Osteocyte (in vitro differentiated cells): ENCODE measurements at places on chromosomes 13 and 19.

DNA sequence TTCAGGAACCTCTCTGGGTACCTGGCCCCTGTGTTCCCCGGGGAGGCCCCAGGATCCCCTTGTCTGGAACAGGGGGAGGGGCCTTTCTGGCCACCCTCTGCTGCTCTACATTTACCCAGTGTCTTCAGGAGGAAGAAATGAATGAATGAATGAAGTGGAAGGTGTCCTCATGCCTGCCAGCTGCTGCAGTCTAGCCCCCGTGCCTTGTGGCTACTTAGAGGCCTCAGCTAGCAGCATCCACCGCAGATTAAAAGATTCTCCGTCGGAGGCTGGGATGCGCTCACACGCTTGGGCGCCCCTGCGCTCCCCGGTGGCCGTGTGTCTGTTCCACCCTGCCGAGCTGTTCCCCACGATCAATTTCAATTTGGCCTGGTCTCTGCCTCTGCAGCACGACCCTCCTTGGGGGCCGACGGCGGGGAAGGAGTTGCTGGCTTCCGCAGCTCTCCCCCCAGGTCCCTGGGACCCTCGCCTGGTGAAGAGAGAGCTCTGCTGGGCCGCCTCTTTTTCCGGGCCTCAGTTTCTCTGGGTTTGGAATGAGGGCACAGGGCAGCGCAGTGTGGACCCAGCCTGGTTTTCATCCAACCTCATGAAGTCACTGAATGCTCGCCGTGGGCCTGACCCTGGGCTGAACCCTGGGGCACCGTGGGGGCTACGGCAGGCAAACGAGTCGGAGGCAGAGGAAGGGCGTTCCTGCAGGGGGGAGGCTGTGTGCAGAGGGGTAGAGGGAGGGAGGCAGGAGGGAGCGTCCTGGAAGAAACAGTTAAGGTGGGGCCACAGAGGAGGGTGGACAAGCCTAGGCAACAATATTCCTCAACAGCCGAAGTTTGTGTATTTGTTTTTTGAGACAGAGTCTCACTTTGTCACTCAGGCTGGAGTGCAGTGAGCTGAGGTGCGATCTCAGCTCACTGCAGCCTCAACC lies 28.3 kb downstream of the EFNA2 start:
- H3K4me3 ChIP-seq: no peak overlapping the region
- peaks cover 7% of the 10 kb centered on the region for H3K4me1 ChIP-seq
- no peak overlapping the region for H3K27ac ChIP-seq
- peaks cover 10% of the 10 kb centered on the region for H3K27me3 ChIP-seq
- no peaks in the 10 kb centered on the region for H3K36me3 ChIP-seq

DNA sequence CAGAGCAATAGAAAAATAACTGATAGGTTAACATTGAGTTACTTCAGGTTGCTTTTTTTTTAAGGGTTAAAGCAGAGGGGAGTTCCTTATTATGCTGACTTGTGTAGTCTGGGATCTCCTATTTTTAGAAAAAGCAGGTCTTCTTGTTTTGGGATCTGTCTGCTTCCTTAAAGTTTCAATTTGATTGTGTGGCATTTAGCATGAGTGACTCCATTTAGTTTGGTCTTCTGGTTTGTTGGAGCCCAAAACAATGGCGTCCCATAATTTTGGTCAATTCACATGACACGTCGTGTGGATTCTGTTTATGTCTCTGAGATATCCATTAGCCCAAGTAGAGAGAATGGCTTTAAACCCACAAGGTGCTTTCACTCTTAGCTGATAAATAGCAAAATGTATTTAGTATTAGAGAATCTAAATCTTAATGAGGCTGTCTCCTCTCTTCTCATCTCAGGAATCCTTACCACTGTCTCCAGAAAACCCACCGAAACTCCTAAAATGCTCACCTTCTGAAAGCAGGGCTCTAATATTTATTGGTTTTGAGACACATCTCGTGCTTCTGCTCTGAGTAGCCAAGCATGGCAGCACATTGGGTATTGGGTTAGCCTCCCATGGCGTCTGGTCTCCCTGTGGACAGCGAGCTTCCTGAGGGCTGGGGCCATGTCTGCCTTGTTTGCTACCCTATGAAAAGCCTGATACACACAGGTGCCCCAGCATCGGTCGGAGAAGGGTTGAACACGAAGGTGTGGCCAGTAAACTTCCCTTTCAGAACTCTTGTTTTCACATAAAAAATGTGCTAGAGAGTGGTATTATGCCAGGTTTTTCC lies 67.2 kb upstream of the GPR183 start:
- peaks cover 43% of the 10 kb centered on the region for H3K36me3 ChIP-seq
- H3K4me1 ChIP-seq: no peaks in the 10 kb centered on the region
- H3K4me3 ChIP-seq: no peak overlapping the region

- H3K27me3 ChIP-seq: no peaks in the 10 kb centered on the region
- no peaks in the 10 kb centered on the region for H3K36me3 ChIP-seq
- no peak for DNase-seq
- no peak overlapping the region for H3K4me3 ChIP-seq
These were observed 56.1 kb upstream of the ZNF835 start for GRCh38 chr19:56727677-56728076.

GRCh38 chr19:10361569-10362011 lies 18.8 kb downstream of the TYK2 start:
- no peak for DNase-seq
- H3K27me3 ChIP-seq: no peaks in the 10 kb centered on the region
- no peak overlapping the region for H3K4me3 ChIP-seq
- no peak overlapping the region for H3K27ac ChIP-seq
- H3K36me3 ChIP-seq: peaks cover 17% of the 10 kb centered on the region
- no peaks in the 10 kb centered on the region for H3K4me1 ChIP-seq

GRCh38 chr19:58585442-58586132 lies 12.5 kb upstream of the MZF1 start:
- peaks cover 5% of the 10 kb centered on the region for H3K4me1 ChIP-seq
- DNase-seq: no peak
- no peak overlapping the region for H3K4me3 ChIP-seq
- H3K27me3 ChIP-seq: no peaks in the 10 kb centered on the region

DNA sequence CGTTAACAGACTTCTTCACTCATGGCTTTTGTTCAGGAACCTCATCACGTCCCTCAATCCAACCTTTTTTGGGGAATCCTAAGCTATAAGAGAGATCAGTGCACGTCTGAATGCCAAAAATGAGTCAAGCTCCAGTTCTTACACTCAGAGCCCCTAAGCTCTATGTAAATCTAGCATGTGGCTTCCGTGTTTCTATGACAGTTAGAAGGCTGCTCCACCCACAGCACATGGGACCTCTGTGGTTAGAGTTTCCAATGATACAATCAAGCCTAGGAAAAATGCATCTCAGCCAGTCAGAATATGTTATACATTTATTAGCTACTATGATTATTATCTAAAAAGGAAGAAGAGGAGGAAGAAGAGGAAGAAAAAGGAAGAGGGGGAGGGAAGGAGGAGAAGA lies 135.9 kb downstream of the ENOX1 start:
- no peaks in the 10 kb centered on the region for H3K4me1 ChIP-seq
- H3K4me3 ChIP-seq: no peak overlapping the region
- H3K36me3 ChIP-seq: peaks cover 7% of the 10 kb centered on the region
- H3K27me3 ChIP-seq: no peaks in the 10 kb centered on the region
- H3K27ac ChIP-seq: no peak overlapping the region

- no peak overlapping the region for H3K4me3 ChIP-seq
- H3K4me1 ChIP-seq: no peaks in the 10 kb centered on the region
- H3K36me3 ChIP-seq: peaks cover 10% of the 10 kb centered on the region
- H3K27me3 ChIP-seq: no peaks in the 10 kb centered on the region
- H3K27ac ChIP-seq: no peak overlapping the region
- DNase-seq: no peak
These were observed 18.5 kb downstream of the MAN2B1 start for GRCh38 chr19:12648088-12648487.

DNA sequence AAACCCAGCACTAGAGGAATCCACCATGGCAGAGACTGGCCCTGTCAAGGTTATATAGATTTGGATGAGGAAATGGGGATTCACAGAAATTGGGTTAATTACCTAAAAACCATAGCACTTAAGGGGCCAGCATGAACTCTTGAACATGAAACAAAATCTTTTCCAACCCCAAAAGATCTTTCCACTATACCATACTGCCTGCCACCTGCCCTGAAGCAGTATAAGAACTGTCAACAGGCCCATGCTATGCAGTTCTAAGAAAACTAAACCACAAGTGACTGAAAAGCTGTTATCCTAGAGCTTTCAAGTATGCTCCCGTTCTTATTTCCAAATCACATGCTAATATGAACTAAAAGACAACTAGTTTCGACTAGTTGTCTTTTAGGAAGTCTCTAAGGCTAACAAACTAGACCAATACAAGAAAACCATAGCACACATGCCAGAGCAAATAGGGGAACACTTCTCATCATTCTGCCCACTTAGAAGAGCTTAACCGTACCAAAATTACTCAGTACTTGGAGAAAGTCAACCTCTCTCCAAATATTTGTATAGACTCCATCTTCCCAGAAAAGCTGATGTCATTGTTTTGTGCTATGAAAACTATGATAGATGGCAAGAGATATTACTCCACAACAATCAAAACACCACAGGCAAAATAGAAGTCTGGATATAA lies 27.5 kb downstream of the HSPH1 start:
- no peaks in the 10 kb centered on the region for H3K4me1 ChIP-seq
- H3K36me3 ChIP-seq: peaks cover 33% of the 10 kb centered on the region
- H3K27me3 ChIP-seq: peaks cover 8% of the 10 kb centered on the region
- DNase-seq: no peak
- no peak overlapping the region for H3K4me3 ChIP-seq
- no peak overlapping the region for H3K27ac ChIP-seq

- DNase-seq: no peak
- H3K27ac ChIP-seq: no peak overlapping the region
- H3K27me3 ChIP-seq: no peaks in the 10 kb centered on the region
- peaks cover 41% of the 10 kb centered on the region for H3K4me1 ChIP-seq
- peaks cover 22% of the 10 kb centered on the region for H3K36me3 ChIP-seq
These were observed 6.3 kb upstream of the GPR183 start for GRCh38 chr13:99313501-99313900.

- H3K4me3 ChIP-seq: no peak overlapping the region
- H3K27ac ChIP-seq: no peak overlapping the region
- H3K4me1 ChIP-seq: peaks cover 28% of the 10 kb centered on the region
- no peaks in the 10 kb centered on the region for H3K27me3 ChIP-seq
These were observed 4.3 kb downstream of the YJEFN3 start for GRCh38 chr19:19532806-19533701.
